Forelimb muscle (tissue), 1 donor: ENCODE measurements at places on chromosomes 3 and 15. TPM values are rescaled to one million over a fixed set of nuclear protein-coding genes. Genes with fewer than 3 reads are reported as not detected.

CELF6 gene
- 1.7 TPM for polyA plus RNA-seq

GRCh38 chr3:133460809-133461208, 61.0 kb downstream of the BFSP2 start:
- no peak for DNase-seq

DNA sequence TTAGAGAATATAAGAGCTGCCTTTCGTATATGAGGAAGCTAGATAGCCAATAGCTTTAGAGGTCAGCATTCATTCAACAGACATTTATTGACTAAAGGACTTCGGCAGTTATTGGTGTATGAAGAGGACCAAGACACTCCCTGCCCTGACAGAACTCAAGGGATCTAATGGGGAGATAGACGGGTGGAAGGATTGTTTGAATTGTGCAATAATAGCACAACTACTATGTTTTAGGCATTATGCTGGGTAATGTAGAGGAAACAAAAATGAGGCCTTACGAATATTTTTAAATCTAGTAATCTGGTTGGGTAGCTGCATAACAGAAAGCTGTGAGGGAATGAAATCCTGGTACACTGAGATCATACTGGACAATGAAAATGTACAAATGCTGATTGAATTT, 5.0 kb downstream of the LRCH3 start:
- no peak for DNase-seq

DNA sequence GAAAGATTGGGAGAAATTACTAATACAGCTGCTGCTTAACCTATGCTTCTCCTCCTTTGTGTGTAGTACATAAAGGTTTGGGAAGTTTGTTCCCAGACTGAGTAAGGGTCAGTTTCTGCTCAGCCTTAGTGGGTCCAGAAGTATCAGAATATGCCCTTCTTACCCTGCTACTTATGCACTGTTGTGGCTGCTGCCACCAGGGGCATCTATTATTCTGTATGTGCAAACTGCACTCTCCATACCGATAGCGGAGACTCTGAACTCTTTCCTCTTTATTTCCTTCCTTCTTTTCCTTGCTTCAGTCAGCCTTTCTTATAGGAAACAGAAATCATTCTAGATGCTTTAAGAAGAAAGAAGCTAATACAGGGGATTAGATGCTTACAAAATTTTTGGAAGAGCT, 4.0 kb downstream of the NEDD4 start:
- DNase-seq, result no peak

SCG5 gene
- polyA plus RNA-seq, result 8.5 TPM

LEKR1 gene
- polyA plus RNA-seq, result 0.61 TPM

DNA sequence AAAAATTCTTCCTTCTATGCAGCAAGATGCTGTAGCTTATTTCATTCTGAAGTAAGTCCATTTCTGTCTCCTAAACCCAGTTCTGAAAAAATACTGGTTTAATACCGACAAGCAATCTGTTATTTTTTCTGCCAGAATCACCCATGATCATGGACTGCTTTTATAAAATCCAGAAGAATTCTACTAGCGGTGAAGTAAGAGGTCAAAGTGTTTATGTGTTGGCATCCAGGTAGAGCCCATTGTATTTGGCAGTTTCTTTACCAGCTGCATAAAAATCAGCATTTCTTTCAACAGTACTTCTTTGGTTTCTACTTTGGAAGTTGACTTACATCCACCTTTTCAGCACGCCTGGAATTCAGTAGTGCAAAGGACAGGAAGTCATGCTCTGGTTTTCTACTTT, 484.8 kb downstream of the NAALADL2 start:
- DNase-seq, result no peak
